Cerebellar nuclear complex (tissue), 1 donor: ENCODE measurements at places on chromosomes 1 and 21.
A peak's percentile ranks its signal among the peaks of the same experiment; 100 is the strongest.

GRCh38 chr1:10663678-10664035, 132.8 kb downstream of the CASZ1 start:
- no peak for DNase-seq

- no peak for DNase-seq
Observed at GRCh38 chr1:231527586-231528171, 790 bp upstream of the TSNAX start.

DNA sequence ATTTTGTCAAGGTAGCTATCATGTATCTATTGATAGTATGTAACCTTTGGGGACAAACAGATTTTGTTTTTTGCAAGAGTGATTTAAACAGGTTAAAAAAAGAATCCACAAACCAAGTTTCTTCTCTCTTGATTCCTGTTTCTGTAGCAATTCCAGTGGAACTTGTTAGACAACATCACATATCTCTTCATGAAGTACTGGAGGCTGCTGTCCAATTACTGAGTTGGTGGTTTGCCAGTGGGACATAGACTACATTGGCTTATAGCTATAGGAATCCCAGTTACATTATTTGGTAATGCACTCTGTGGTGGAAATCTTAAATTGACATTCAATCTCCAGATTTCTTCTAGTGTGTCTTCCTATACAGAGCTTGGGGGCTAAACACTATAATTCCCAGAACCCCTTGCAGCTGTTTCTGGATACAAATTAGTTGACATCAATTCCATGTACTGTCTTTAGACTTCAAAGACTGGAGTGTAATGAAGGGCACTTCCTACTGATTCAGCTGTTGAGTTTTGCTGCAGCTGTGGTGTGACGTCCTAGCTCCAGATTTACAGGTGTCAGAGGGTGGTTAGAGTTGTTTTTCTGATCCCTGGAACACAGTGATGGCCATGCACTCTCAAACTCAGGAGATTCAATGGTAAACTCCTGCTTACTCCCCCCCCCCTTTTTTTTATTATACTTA, 29.4 kb upstream of the GCLM start:
- DNase-seq: no peak

GRCh38 chr1:17119076-17119772, at the start of gene PADI2:
Gene PADI2, minus strand, starts transcription at chr1:17119451. Its CDS starts 80 bp downstream, at chr1:17119371.
- peak; percentile 12 for DNase-seq

DNA sequence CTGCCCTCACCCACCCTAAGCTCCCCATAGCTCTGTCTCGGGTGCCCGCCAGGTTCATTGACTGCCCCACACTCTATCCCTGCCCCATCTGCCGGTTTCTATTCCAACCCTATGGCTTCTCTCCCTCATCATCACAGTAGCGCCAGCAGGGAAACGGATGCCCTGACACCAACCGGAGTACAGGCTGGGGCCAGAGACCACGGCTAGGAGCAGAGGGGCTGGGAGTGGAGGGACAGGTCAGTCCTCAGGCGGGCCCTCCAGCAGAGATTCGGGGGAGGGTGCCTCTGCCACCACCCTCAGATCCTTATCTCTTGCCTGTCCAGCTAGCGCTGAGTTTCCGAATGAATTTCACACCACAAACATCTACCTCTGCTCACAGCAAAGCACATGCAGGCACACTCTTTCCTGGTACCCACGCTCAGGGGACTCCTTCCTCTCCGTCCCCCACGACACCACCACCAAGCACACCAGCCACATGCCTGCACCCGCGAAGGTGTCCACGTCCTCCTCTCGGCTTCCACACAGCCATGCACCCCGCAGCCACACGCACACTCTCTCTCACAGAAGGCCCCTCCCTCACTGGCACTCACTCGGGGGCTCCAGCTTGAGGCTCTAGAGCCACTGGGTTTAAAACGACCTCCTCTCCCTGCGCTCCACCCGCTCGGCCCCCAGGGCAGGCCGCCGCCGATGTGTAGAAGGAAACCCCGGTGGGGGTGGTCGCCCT, 7.2 kb downstream of the TAL1 start:
- no peak for DNase-seq

DNA sequence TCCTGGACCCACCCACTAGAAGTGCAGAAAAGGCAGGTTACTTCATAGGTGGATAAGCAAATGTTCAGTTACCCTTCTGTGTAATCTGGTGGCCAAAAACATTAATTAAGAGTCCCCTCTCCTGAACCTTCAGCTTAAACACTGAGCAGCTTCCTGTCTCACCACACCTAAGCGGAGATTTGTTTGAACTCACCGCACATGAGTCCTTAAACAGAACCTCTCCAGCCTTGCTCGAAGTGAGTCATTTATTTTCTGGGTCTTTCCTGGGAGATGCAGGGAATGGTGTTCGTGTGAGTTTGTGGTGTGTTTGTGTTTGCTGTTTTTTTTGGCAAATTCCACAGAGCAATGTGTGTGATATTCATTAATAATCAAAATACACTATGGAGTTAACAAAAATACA, 7.6 kb upstream of the FNBP1L start:
- no peak for DNase-seq

DNA sequence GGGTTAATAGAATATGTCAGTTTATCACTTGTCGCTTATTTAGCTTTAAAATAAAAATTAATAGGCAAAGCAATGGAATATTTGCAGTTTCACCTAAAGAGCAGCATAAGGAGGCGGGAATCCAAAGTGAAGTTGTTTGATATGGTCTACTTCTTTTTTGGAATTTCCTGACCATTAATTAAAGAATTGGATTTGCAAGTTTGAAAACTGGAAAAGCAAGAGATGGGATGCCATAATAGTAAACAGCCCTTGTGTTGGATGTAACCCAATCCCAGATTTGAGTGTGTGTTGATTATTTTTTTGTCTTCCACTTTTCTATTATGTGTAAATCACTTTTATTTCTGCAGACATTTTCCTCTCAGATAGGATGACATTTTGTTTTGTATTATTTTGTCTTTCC, 98.1 kb downstream of the TGFB2 start:
- no peak for DNase-seq

DNA sequence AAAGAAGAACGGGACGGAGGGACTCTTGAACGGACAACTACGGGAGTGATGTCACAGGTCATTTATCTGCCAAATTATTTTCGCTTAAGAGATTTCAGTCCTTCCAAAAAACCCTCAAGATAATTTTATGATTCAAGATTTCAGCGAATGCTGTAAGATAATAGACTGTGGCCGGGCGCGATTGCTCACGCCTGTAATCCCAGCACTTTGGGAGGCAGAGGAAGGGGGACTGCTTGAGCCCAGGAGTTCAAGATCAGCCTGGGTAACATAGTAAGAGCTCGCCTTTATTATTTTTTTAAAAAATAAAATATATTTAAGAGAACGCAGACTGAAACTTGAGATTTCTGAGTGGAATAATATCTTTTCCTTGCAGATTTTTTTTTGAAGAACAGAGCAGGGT, 609 bp downstream of the RWDD2B start:
- DNase-seq: no peak

DNA sequence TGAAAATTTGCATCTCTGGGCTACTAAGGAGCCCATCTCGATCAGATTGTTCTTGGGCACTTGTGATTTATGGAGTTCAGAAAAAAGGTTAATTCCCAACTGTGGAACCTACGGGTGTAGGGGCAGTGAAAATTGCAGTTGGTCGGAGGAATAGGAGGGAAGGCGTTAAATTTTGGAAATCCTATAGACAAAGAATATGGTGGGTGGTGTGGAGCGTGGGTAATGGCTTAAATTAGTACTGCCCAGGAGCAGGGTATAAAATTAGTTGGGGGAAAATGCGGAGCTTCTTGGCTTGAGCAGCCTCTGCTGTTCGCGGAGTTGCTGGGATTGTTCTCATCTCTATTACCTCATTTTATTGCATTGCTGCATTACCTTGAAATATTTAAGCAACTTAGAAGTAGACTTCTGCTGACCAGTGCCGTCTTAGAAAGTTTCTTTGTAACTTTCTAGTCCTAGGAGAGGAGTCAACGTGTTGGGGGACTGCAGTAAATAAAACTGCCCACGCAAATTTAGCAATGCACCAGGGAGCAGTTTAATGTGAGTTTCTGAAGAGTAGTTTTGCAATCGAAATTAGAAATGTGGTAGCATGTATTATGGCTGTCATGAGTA, 514 bp downstream of the S1PR1 start:
- DNase-seq: no peak

GRCh38 chr1:192978195-192978710, 80.9 kb downstream of the UCHL5 start:
- no peak for DNase-seq

DNA sequence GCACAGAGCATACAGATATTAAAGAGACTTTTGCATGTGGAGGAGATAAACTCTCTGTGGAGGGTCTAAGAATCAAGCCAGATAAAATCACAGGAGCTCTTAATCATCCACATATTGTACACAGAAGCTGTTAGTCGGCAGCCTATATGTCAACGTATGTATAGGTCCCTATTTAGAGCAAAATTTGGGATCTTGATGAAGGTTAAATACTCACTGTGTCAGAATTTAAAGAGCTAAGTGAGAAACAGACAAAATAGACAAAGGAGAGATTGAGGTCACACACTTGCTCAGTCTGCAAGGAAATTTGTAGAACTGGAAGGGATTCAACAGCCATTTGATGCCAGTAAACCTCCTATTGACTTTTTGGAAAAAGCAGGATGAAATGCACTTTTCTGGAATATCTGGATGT, 4.1 kb upstream of the IRF2BP2 start:
- DNase-seq: no peak

DNA sequence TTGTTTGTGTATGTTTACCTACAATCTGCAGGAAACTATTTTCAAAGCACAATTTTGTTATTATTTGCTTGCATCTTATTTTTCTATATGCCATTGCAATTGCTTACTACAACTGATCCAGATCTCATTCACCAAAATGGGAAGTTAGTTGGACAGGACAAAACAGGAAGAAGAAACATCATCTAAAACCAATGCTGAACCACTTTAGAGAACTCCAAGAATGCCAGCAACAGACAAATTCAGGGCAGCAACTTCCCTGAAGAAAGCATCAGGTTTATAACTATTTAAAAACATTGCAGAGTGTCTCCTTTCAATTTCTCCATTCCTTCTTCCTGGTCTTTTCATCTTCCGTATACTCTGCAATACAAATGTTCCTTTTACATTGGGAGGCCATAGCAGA, 82.4 kb upstream of the SMYD2 start:
- no peak for DNase-seq

GRCh38 chr21:16863362-16863905, 649.4 kb upstream of the CXADR start:
- no peak for DNase-seq

- no peak for DNase-seq
Observed at GRCh38 chr21:45022348-45022675, 52.1 kb upstream of the ADARB1 start.

GRCh38 chr1:163084330-163084729, 15.2 kb downstream of the RGS4 start:
- no peak for DNase-seq

- no peak for DNase-seq
Observed at GRCh38 chr1:244851546-244852231, 12.7 kb downstream of the HNRNPU start.

DNA sequence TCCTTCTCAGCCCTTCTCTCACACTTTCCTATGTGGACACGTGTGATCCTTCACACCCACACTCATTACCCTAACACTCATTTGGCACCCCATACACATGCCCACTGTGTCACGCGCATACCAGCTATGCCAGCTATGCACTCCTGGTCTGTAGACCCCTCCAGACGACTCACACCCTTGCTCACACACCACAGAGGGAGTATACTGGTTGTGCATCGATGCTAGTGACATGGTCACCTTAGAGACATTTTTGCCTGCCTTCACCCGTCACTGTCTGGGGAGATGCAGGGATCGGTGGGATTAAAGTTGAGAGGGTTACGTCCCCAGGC, 8.3 kb upstream of the PPM1J start:
- DNase-seq: no peak

DNA sequence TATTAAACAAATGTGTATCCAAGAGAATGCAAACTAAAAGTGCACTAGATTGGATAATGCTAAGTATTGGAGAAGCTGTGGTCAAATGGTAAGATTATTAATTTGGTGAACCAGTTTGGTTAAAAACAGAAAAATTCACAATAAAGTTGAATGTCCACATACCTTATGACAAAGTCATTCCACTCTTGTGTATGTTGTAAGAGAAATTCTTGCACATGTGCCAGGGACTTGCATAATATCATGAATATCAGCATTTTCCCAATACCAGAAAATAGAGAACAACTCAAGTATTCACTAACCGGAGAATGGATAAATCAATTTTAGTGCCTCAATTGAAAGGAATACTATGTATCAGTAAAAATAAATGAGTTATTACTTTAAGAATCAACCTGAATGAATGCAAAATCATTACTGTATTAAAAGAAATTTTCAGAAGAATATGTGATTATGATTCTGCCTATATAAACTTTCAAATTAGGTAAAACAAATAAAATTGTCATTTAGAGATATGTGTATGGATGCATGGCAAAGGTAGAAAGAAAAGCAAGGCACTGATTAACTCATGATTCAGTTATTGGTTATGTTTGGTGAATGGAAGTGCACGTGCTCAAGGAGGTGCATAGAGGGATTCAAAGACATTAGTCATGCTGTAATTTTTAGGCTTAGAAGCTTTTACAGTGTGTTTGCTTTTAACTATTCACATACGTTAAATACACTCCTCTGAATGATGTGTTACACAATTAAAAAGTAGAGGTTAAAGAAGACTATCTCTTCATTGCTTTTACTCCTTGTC, 217.4 kb upstream of the KCNK2 start:
- no peak for DNase-seq

DNA sequence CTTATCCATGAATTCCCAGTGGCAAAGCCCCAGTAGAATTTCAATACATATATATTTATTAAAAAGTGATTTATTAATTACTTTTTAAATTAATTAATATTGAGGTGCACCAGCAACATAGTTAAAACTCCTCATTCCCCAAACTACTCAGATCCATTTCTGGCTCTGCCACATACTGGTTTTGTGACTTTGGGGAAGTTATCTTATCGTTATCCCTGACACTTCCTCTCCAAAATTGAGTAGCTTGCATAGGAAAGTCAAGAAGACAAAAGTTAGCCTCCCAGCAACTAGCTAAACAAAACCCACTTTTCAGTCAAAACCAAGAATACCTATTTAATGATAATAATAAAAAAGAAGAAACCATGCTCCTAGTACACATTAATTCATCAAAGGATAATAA, 35.9 kb downstream of the TCP10L start:
- DNase-seq: no peak

- no peak for DNase-seq
Observed at GRCh38 chr21:43364261-43364510, 62.7 kb downstream of the SIK1 start.

DNA sequence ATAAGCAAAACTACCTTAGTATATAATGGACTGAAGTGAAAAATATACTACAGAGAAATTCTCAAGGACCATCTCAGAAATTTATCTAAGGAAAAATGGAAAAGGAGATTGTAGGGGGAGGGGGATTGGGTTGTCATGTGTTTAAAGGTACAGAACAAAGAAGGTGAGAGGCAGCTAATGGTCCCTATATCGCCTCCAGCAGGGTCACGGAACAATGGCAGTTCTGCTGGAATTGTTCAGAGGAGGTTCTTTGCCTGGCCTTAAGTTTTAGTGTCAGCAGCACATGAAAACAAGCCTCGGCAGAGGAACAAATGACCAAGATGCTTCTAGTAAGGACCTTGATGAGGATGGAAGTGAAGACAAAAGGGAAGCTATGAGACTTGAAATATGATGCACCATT, 42.0 kb upstream of the RGS2 start:
- DNase-seq: no peak
